ENCODE measurements at places on chromosomes 7 and 10. TPM values are rescaled to one million over a fixed set of nuclear protein-coding genes. Genes with fewer than 3 reads are reported as not detected.

- no peak for DNase-seq
Measured at GRCh38 chr7:65459438-65459837, 85.8 kb downstream of the ZNF92 start.

Gene MAGI2
- 35.4 TPM for polyA plus RNA-seq

Gene C10orf67
- polyA plus RNA-seq, result 2.3 TPM

GRCh38 chr7:27203365-27203953 lies 3.6 kb upstream of the HOXA13 start:
- no peak for DNase-seq

Gene MMD2
- polyA plus RNA-seq, result not detected

DNA sequence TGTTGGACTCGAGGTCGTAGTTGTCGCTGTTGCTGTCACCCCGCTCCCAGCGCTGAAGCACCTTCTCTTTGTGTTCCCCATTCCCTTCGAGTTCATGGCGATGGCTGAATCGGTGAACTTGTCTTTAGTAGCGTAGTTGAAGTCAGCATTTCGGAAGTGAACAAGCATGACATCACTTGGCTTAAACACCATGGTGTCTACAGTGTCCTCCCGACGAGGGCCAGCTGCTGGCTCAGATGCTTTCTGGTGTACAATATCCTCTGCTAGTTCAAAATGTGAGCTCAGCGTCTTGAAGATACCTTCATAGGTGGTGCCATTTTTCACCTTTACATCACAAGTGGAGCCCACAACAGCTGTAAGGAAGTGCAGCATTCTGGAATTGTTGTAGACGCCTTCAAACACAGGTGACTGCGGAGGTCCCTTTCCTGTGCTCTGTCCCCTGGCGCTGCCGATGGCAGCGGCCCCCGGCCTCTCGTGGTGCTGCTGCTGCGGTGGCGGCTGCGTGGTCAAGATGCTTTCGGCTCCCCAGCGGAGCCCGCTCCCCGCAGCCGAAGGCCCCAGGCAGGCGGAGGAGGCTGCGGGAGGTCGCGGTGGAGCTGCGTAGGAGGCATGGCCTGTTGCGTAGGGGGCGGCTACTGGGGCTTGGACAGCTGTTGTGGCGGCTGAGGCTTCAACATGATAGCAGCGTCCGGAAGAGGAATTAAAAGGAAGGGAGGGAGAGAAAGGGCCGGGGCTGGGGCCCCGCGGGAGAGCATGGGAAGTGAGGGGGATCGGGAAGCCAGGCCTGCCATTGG lies 59.3 kb downstream of the ANKMY2 start:
- DNase-seq, result no peak

GRCh38 chr10:97724341-97724941 lies 10.9 kb downstream of the MARVELD1 start:
- no peak for DNase-seq

DNA sequence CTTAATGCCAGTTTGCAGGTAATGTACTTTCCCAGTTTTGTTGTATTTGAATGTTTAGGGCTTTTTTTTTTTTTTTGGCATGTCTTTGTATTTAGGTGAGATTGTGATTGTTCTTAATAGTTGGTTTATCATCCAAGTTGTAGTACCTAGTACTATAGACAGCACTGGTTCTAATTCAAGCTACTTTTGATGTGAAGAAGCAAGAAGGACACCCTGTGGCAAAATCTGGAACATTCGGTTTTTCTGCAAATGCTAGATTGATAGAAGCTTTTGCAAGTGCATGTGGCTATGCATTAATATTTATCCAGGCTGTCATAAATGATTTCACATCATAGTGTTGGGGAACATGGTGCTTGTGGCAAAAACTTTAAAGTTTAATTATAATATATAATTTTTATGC lies 248.9 kb downstream of the FOXP2 start:
- no peak for DNase-seq

DNA sequence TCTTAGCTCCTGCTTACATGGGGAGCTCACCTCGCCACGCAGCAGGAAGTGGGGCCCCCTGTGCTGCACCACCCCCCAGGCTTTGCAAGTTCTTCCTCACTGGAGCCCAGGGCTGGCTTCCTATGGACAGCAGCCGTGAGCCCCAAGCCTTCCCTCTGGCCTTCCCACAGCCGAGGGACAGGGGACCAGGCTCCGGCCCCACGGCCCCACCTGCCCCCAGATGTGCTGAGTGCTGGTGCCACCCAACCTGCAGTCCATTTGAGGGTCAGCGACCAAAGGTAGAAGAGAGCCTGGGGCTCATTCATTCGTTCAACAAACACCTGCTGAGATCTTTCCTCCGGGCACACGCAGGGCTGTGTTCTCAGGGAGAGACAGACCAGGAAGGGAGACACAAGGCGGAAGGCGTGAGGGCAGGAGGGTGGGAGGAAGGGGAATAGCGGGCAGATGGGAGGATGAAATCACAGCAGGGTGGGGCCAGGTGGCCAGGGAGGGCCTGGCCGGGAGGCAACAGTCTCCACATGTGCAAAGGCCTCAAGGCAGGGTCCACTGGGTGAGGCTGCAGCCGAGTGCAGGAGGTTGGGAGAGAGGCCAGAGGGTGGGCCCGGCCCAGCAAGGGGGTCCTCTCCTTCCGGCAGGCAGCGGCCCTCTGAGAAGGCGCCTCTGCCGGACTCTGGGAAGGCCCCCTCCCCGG lies 100.1 kb downstream of the FOXL3 start:
- no peak for DNase-seq

Gene NDUFB8
- 170 TPM for polyA plus RNA-seq

DNA sequence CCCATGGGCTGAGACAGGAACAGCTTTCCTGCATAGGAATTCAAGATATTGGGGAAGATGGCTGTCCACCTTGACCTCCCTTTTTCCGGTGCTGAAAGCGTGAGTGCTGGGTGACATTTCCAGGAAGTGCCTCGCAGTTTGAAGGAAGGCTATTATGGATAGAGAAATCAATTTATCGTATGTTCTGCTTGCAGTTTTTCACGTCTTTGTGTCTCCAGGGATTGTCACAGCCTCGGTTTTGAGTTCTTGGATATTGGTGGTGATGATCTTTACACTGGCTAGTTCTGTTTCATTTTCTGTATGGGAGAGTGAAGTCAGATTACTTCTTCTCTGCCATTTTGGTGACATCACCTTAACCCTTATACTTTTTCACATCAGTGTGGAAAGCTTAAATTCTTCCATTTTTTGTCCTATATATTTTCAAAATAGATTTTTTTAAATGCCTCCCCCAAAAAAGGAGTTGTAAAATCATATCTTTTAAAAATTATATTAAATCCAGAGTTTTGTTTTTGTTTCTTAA lies 102.5 kb upstream of the APBB1IP start:
- no peak for DNase-seq

GRCh38 chr7:101562531-101563197 lies 66.4 kb downstream of the MYL10 start:
- no peak for DNase-seq

- DNase-seq, result no peak
Measured at GRCh38 chr10:24723386-24723787, 300 bp downstream of the ARHGAP21 start.

Gene SBDS
- 146 TPM for polyA plus RNA-seq

DNA sequence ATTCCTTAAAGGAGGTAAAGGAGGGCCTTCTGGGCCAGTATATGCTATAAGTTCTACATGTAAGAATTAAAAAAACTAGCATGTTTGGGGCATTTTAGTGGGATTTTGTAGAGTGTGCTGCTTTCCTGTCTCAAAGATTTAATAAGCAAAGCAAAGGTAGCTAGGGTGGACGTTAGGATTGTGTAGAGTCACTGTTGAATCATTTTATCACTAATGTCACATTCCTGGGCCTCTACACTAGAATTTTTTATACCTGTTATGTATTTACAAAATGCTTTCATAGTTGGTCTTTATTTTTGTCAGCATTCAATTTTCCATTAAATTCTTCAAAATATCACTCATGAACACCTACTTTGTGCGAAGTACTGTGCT lies 139.4 kb upstream of the PHYHIPL start:
- no peak for DNase-seq

DNA sequence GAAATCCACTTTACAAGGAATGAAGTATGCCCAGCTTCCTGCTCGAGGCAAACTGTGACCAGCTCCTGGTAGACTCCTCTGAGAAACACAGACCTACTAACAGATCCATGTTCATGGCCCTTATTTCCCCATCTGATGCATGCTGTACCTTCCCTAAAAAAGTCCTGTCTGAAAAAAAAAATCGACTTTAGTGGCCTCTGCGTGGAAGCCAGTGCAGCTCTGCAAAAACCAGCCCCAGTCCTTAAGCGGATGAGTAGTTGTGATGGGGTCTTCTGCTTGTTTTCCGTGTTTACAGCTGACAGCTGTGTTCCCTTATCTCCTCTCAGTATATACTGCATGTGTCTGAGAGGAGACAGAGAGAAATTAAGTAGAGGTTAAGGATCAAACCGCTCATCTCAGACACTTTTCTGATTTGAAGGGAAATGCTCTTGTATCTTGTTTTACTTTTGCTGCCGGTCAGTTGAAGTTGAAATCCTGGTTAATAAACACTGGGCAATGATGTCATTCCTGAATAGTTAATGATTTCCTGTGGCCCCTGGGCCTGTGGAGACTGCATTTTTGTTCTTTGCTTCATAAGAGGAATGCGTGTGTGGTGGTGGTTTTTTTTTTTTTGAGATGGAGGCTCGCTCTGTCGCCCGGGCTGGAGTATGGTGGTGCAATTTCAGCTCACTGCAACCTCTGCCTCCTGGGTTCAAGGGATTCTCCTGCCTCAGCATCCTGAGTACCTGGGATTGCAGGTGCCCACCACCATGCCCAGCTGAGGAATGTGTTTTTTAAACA lies 67.6 kb downstream of the DOCK1 start:
- DNase-seq, result peak; percentile 58

Gene KCNIP2
- polyA plus RNA-seq, result 3.6 TPM

Gene PTN
- polyA plus RNA-seq, result 231 TPM

DNA sequence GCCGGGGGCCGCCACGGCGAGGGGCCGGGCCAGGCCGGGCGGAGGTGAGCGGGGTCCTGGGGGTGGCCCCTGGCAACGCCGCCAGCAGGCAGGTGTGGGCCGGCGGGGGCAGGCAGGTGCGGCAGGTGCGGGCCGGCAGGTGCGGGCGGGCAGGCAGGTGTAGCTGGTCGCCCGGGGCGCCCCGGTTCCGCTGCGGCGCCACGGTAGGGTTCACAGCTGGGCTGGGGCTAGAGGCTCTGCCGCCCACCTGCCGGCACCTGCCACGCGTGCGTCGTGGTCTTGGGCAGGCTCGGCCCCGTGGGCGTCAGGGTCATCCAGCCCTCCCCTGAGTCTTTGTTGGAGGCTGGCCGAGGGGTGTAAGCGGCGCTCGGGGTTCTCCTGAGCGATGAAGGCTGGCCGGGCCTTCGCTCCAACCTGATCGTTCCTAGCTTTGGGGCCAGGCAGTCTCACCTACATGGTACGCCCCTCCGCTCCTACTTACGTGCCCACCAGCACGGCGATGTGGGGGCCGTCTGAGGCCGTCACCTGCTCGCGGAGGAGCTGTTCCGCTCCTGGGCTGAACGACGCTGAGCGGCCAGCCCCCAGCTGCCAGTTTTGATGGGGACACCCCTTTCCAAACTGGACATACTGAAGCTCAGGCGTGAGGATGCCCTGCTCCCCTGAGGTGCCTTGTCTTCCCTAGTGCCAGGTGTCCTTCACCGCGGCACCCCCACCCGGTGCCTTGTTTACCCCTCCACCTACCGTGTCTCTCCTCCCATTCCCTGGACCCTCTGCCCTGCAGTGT lies 493 bp downstream of the ZMIZ2 start:
- DNase-seq, result no peak

Gene FEZF1
- polyA plus RNA-seq, result not detected

- DNase-seq, result no peak
Measured at GRCh38 chr10:71772832-71773220, 494 bp downstream of the VSIR start.

- DNase-seq, result no peak
Measured at GRCh38 chr10:101690461-101690860, 4.5 kb downstream of the FBXW4 start.

Gene TDRD1
- not detected for polyA plus RNA-seq

DNA sequence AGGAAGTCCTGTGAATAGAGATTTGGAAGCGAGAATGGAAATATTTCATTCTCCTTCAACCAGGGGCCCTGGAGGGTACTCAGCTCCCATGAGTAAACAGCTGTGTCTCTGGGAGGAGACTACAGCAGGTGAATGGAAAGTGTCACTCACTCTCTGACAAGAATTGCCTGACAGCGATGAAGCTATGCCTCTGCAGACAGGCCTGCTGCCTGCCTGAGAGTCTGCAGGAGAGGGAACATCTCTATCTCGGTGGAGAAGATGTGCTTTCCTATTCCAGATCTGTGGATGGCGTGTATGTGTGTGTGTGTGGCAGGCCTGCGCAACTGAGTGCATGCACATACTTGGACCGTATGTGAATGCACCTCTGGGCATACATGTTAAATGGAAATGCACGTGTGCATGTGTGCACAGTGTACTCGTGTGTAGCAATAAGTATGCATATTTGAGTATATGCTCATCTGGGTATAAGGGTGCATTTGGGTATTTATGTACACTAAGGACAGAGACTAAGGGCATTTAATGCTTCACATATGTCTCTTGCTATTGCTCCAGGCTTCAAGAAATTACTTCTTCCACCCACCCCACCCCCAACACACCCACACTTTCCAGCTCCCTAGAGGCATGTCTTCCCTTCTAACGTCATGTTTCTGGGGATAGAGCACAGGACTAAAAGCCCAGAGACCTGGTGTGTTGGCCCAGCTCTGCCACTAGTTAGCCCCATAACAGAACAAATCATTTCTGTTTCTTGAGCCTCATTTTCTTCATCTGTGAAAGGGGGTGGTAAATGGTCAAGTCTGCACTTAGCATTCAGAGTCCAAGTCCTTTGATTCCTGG lies 4.6 kb upstream of the ADCYAP1R1 start:
- no peak for DNase-seq

DNA sequence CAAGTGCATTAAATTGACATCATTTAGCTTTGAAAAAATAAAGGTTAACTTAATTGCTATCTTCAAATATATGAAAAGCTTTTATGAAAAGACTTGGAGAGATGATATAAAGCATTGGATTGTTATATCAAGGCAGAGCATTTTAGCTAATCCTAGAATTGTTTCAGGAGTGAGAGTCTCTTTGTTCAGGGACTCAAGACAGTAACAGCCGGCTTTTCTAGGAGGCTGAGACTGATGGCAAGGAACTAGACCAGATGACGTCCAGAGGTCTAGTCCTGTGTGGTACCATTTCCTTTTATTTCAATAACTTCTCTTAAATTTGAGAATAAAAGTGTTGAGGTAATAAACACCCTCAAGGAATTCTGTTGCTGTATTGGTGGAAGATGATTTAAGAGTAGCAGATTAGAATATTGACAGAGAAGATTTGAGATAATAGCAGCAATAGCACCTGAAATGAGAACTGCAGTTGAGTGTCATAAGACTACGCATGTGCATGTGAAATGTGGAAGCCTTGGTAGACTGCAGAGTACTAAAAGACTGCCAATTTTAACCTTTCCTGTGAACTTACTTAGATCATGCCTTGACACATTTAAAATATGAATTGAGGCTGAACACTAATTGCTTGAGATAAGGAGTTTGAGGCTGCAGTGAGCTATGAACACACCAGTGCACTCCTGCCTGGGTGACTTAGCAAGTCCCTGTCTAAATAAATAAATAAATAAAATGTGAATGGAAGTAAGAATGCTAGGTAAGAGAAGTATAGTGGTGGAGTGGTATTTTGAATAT lies 79.6 kb downstream of the ZNRF2 start:
- no peak for DNase-seq

Gene FAM237B
- polyA plus RNA-seq, result 0.33 TPM

Gene RNF148
- polyA plus RNA-seq, result 0.28 TPM

Measured in right renal cortex interstitium (tissue), 3 donors.